ENCODE measurements at places on chromosomes 5 and 9. TPM values are rescaled to one million over a fixed set of nuclear protein-coding genes. Genes with fewer than 3 reads are reported as not detected.

GRCh38 chr5:151637676-151638075 is 46.5 kb upstream of the FAT2 start:
- no peak for DNase-seq

DNA sequence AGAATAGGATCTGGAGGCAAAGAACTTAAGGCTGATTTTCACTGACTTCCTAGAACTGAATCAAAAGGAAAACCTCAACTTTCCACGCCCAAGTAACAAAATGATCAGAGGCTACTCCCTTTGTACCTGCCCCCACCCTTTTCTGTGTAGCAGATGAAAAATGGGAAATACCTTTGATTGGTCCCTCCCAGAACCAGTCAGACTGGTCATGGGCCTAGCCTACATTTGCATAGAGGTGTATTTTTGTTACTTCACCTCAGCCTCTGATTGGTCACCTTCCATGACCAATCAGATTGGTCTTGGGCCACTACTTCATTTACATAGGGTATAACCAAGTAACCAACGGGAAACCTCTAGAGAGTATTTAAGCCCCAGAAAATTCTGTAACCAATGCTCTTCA is 1553.5 kb upstream of the C9orf72 start:
- no peak for DNase-seq

- no peak for DNase-seq
Observed at GRCh38 chr5:122703203-122703602, 71.7 kb upstream of the SNX2 start.

DNA sequence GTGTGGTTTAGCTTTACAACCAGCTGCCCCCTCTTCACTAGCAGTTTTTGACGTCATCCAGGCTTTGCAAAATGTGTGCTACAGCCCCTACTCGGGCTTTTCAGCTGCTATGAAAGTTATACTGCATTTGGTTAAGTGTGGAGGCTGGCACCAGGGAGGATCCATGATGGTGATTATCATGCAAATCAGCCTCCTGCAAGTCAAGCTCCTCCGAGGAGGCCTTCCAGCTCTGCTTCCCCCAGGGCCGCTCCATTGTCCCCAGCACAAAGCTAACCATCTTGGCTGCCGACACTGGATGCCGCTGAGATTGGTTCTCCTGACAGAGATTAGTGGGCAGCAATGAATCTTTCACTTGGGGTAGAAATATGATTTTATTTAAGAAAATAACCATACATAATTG is 159.6 kb downstream of the NR2F1-AS1 start:
- DNase-seq: no peak

The NPR3 gene
- 3.0 TPM for polyA plus RNA-seq

- DNase-seq: no peak
Observed at GRCh38 chr9:6072453-6072852, 57.0 kb upstream of the RANBP6 start.

The RGS7BP gene
- not detected for polyA plus RNA-seq

GRCh38 chr5:30871196-30871595 is 322.3 kb upstream of the CDH6 start:
- DNase-seq: no peak
